ENCODE measurements at places on chromosomes 3 and 15.

- no peak for DNase-seq
These were observed 29.8 kb downstream of the IRAK2 start for GRCh38 chr3:10194328-10195071.

- DNase-seq, result no peak
These were observed 22.6 kb downstream of the SH3BP5 start for GRCh38 chr3:15309662-15310335.

DNA sequence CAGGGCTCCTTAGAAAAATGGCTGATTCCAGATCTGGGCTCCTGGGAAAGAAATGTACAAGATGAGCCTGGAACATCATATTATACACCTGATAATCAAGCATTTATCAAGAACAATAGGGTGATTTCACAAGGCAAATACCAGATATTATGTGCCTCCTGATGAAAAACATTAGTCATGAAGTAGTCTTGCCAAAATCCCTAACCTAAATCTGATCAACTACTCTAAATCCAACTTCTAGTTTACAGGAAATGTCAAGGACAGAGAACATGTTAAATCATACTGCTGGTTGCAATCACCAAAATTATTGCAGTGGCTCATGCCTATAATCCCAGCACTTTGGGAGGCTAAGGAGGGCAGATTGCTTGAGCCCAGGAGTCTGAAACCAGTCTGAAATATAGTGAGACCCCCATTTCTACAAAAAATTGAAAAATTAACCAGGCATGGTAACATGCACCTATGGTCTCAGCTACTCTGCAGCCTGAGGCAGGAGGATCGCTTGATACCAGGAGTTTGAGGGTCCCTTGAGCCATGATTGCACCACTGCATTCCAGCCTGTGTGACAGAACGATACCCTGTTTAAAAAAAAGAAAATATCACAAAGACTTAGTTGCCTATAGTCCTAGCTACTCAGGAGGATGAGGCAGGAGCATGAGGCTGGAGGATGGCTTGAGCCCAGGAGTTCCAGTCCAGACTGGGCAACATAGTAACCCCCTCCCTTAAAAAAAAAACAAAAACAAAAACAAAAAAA lies 34.9 kb upstream of the ATP13A3 start:
- DNase-seq, result no peak

DNA sequence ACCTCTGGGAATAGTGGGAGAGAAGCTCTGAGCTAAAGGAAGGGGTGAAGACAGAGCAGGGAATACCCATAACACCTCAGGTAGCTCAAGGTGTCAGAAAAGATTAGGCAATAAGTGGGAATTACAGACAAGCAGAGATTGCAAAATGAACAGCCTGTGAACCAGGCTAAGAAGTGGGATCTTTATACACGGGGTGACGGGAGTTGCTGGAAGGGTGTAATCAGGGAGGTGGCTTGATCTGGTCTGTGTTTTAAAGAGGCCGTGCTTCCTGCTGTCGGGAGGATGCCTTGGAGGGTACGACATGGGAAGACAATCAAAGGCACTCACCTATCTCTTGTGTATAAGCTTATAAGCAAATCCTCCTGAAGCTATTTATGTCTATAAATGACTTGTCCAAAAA lies 216.3 kb downstream of the CLSTN2 start:
- DNase-seq, result no peak

DNA sequence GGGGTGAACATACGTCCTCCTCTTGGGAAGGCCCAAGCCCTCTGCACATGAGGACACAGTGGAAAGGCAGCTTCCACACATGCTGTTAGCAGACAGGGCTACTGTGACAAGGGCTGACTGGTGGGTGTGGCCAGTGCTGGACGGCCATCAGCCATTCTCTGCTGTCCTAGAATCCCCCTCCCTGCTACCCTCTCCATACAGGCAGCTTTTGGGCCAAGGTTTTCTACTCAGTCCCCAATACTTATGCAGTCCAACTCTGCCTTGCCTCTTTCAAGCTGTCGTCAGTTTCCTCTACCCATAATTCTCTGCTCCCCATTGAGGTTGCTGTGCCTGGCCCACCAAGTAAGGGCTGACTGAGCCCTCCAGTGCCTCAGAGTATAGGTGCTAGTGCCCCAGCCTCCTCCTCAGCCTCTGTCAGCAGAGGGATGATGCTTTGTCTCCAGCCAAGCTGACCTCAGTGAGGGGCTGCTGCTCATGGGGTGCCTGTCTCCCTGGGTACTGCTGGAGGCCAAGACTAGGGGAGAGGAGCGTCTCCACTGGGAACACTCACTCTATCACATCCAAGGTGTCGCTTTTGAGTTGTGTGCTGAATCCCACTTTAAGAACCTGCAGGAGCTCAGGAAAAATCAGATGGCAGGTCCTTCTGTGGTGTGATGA lies 2.8 kb downstream of the LOXL1 start:
- no peak for DNase-seq

DNA sequence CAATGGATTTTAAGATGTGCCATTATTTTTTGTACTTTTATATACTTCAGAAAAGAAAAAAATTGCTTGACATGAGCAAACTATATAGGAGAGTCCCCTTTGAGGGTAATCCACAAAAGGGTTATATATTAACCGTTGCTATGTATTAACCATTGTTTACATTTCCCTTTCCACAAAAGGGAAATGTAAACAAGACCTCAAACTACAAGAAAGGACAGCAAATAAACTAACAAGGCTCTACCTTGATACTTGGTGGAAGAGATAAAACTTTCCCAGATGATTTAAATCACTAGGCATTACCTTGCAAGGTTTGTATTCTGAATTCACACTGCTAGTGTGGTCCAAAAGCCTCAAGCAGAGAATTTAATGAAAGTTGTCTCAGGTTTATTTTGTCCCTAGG lies 616.3 kb upstream of the BCHE start:
- no peak for DNase-seq

DNA sequence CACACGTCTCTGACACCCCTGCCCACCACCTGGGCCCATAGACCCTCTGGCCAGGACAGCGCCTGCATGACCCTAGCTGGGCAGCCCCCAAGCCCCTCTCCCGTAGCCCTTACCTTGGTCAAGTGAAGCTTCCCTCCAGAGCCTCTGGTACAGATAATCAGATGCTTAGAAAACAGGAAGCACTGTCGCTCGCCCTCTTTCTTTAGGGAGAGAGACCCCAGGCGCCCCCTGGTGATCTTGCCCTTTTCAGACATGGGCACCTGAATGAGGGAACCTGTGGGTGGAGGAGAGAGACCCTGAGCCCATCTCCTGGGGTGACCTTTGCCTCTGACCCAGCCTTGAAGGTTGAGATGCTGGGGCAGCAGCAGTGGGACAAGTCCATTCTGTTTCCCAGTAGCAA lies 65.4 kb downstream of the RASGRF1 start:
- DNase-seq, result no peak
